ENCODE measurements at places on chromosomes 5 and 9.

- DNase-seq = no peak
These were observed 92.2 kb downstream of the SEMA6A start for GRCh38 chr5:116482394-116482793.

GRCh38 chr9:70060883-70061507 is 17.3 kb downstream of the MAMDC2 start:
- no peak for DNase-seq

- DNase-seq = no peak
These were observed 208.0 kb upstream of the TRIM32 start for GRCh38 chr9:116479056-116479544.

- no peak for DNase-seq
These were observed 51.9 kb upstream of the IL7R start for GRCh38 chr5:35804841-35805240.

GRCh38 chr5:99004960-99005359 is 76.2 kb upstream of the CHD1 start:
- DNase-seq = peak; percentile 30

DNA sequence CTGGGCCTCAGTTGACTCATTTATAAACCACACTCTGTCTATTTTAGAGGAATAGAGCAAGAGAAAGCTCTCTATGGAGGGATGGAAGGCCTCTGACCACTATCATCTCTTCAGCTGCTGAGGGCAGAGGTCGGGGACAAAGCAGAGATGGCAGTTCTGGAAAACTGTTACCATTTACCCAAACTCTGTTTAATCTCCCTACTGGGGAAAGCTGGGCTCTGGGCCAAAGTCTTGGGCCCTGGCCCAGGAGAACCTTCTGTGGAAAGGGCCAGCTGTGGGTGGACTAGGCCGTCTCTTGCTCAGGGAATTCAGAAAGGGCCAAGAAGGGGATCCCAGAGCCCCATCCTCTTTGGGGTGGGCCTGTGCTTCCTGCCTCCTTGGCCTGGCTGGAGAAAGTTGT is 100.0 kb downstream of the PSD2 start:
- no peak for DNase-seq

DNA sequence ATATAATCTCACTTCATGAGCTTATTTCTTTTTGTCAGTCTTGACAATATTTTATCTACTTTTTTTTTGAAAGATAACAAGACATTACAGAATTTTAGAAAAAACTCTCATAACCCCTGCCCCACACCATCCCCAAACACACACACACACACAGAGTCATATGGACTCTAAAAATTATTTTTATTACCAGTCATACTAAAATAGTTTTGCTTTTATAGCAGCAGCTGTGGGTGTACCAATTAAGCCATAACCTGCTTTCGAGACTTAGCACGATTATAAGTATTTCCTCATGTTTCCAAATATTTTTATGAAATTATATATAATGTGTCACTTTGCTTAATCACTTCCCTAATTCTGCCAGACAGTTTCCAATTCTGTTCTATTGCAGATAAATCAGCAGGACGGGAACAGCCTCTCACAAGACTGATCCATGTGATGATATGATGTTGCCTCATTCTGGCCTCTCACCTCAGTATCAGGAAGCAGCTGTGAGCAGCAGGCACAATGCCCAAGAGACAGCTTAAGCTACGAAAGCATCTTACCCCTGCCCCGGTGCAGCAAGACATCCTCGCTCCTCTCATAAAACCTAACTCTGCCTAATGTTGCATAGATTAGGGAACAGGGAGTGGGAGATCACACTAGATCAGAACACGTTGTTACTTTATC is 7.0 kb downstream of the PDCL start:
- DNase-seq = no peak

GRCh38 chr9:36963346-36963745 is 70.7 kb downstream of the PAX5 start:
- DNase-seq = no peak

DNA sequence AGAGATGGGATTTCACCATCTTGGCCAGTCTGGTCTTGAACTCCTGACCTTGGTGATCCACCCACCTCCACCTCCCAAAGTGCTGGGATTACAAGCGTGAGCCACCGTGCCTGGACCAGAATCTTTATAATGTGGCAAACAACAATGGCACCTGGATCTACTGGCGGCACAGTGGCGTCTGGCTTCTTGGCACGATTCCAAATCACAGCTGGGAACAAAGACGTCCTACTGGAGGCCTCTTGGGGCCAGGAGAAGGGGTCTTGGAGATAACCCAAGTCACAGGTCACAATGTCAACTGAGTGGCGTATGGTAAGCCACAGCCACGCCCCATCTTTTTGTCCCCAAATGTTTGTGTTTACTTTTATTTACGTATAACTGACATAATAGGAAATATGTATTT is 77.8 kb upstream of the RAPGEF1 start:
- DNase-seq = no peak

DNA sequence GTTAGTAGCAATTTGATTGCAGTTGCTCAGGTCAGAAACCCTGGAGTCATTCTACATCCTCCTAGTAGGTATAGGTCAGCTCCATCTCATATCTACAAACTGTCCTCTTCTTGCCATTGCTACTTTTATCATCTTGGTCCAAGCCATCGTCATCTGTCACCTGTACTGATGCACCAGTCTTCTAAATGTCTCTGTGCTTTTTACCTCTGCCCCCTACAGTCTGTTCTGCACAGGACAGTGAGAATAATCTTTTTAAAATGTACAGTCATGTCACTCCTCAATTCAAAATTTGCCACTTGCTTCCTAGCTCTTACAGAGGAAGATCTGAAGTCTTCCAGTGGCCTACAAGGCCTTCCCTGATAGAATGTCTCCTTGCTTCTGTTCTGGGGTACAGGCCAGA is 6.8 kb downstream of the NNT start:
- DNase-seq = peak; percentile 19

All from CD4-positive, alpha-beta T cell treated with Interleukin-2 at 100 ng/mL for 4 hours (primary cell).